Skeletal muscle cell (primary cell): ENCODE measurements at places on chromosomes 13 and 19.

DNA sequence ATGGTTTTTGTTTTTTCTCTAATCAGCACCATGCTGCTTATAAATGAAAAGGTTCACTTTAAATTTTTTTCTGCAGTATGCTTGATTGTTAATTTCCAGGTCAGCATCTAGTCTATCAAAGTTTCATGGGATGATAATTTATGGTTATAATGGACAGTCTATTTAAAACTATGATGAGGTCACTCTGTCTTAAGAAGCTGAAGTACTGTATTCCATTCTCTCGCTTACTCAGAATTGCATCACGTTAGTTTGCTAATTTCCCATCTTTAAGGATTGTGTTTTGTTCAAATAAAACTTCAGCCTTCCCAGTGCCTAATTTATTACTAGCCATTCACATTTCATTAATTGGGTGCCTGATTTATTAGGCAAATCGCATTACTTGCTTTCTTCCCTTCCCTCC is 94.3 kb downstream of the GPC6 start:
- peak; percentile 18 for DNase-seq

- peak; percentile 63 for DNase-seq
These were observed 846 bp upstream of the PRKACA start for GRCh38 chr19:14118165-14119051.

DNA sequence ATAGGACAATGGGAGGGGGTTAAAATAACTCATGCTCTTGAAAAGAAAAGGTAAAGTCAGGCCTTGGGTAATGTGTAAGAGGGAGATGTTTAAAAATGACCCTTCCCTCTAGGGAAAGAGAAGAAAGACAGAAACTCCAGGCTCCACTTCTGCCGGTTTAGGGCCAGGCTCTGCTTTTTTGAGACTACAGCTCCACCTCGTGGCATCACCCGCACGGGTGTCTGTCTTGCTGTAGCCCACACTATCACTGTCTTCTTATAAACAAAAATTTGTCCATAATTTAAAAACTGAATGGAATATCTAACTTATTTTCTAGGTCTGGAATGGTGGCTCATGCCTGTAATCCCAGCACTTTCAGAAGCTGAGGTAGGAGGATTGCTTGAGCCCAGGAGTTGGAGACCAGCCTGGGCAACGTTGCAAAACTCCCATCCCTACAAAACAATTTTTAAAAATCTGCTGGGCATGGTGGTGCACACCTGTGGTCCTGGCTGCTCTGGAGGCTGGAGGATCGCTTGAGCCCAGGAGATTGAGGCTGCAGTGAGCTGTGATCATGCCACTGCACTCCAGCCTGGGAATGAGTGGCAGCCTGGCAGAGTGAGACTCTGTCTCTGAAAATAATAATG is 65.1 kb upstream of the GTF3A start:
- DNase-seq, result no peak

DNA sequence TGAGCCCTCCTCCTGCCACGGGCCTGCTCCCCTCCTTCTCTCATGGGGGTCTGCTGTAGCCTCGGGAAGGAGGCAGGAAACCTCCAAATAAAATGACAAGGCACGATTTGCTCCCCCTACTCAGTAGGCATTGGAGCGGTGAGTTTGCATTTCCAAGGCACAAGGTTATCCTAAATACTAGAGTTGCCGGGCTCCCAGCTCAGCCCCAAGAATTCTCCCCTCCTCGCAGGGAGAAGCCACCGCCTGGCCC is 1.5 kb downstream of the CEBPA start:
- DNase-seq, result no peak

DNA sequence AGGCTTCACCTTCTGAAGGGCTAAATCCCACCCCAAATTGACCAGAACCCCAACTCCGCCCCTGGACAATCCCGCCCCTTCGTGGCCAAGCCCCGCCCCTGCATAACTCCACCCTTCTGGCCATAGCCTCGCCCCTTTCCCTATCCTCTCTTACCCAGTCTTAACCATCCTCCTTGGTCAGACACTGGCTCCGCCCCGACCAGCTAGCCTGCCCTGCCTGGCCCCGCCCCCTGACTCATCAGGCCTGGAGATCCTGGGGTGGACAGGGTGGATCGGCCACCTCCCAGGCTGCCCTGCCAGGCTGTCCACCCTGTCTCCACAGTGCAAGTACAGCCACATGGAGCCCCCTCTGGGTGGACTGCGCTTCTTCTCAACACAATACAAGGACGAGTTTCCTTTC is 8.0 kb upstream of the ZNF358 start:
- peak; percentile 41 for DNase-seq

GRCh38 chr19:16355293-16356043 is 30.8 kb downstream of the KLF2 start:
- DNase-seq, result no peak

DNA sequence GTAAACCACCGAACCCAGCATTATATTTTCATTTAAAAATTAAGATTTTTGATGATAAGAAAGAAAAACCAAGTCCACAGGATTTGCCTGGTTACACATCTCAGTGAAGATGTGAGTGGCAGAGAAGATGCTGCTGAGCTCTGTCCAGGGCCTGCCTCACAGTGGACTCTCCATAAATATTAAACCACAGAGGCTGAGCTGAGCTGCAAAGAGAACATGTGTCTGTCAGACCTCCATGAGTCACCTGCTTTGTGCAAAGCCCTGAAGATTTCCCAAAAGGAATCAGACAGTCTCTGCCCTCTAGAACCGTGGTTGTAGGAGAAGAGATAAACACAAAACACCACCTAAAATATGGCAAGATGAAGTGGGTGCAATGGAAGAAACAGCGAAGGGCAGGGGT is 127.2 kb upstream of the TSC22D1 start:
- DNase-seq, result peak; percentile 49

DNA sequence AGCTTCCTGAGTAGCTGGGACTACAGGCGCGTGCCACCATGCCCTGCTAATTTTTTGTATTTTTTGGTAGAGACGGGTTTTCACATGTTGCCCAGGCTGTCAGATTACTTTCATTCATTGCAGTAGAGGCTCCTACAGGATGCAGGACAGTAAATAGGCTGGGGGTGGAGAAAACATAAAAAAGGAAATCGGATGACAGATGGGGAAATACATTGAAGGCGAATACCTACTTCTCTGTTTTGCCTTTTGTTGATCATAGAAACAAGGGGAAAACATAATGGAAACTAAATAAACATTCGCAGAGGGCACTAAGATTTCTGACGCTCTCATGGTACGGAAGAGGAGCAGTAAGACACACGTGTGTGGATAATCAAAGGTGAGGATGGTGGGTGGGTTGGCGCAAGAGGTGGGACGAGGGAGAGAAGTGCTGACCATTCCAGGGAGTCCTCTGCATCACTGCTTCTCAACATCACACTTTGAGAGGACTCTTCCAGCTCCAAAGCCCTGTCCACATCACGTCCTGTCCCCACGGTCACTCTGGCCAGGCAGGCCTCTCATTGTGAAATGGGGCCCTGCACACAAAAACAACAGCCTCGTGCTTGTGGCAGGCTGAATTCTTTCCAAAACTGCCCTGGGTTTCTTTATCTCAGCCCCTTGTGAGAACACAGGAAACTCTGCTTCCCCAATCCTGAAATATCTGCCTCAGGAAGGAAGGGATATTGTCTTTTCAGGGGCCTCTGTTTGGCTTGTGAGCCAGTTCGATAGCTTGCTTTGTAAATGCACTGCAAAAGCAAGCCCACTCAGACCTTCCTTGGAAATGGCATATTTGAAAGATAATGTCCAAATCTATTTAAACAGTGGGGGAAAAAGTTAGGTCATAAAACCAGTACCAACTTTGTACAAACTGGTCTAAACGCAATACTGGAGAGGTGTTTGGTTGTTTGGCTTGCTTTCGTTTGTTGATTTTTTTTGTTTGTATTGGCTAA is 188.5 kb downstream of the FOXO1 start:
- DNase-seq, result no peak

GRCh38 chr19:662207-662961 is 630 bp downstream of the RNF126 start:
- no peak for DNase-seq

GRCh38 chr19:8116437-8117293 is 32.7 kb downstream of the FBN3 start:
- DNase-seq, result no peak

DNA sequence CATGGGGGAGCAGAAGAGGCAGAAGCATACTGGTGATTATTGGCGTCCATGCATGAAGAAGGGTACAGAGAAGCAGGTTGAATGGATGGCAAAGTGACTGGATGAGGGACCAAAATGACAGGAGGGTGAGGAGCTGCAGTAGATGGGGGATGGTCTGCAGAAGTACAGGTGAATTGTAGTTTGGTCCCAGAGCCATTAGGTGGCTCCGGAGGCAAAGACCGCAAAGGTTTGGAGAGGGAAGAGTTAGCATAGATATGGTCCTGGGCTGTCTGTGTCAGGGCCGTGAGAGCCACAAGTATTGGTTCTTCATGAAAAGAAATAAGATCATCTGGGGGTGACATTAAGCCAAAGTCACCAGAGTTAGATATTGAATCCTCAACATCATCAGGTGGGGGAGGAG is 59.0 kb upstream of the ZNF726 start:
- no peak for DNase-seq

DNA sequence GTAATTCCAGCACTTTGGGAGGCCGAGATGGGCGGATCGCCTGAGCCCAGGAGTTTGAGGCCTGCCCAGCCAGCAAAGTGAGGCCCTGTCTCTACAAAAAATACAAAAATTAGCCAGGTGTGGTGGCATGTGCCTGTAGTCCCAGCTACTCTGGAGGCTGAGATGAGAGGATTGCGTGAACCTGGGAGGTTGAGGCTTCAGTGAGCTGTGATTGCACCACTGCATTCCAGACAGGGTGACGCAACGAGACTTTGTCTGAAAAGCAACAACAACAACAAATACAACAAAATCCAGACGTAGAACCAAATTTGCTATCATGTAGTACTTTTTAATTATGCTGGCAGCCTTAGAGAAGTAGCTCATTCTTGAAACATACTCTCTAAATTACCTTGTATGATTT is 277.1 kb downstream of the KLF5 start:
- DNase-seq, result no peak

DNA sequence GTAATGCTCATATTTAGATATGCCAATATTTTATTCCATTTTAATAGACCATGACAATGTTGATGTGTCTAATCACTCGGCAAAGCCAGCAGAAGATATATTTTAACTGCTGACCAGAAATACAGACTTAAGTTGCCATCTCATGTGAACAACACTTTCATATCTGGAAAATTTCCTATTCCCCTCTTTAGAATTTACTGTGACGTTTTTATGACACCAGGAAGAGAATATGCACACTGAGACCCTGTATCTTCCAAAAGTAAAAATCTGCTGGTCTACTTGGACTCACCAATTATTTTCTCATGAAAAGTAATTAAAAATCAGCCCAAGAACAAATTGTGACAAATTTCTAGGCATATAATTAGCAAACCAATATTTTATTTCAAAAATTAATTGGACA is 2.1 kb downstream of the PROSER1 start:
- DNase-seq, result no peak

- peak; percentile 76 for DNase-seq
These were observed 27.2 kb downstream of the WASF3 start for GRCh38 chr13:26584713-26585112.

GRCh38 chr19:570251-570686 is 2.1 kb upstream of the BSG start:
- no peak for DNase-seq

DNA sequence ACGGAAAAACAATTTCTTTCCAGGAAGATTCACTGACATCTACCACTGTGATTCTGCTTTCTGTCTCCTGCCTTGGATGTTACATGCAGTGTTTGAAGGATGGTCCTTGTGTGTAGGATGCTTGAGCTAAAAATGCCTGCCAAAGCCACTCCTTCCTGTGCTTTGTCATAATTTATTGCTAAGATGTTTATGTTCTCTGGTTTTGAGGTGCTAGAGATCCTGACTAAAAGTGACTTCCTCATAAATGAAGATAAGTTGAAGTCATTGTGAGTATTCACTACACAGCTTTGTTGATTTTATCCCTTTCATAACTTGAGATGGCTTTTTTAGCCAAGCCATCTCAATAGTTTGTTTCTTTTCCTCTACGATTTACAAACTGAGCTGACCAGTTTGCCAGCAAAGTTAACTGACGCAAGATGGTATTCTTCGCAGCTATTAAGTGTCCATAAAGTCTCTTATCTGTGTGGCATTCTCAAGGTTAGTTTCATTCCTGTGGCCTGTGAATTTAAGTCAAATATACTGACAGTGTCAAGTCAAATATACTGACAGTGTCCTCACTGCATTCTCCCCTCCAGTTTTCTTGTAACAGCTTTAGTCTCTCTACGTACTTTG is 15.7 kb upstream of the FBXL3 start:
- no peak for DNase-seq

DNA sequence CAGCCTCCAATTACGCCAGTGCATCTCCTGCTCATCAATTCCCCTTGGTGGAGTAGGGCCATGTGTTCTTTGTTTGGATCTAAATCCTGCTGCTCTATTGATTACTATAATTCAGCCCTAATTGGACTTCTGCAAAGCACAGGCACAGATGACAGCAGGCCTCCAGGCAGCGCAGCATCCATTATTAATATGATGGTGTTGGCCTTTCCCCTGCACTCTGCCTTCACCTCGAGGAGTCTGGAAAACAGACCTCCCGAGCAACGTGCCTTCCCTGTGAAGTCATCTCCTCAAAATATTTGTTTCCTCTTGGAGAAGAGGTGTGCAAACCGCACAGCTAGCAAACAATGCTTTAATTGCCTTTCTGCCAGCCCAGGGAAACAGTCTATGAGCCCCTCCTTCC is 92.5 kb downstream of the UQCRFS1 start:
- no peak for DNase-seq

DNA sequence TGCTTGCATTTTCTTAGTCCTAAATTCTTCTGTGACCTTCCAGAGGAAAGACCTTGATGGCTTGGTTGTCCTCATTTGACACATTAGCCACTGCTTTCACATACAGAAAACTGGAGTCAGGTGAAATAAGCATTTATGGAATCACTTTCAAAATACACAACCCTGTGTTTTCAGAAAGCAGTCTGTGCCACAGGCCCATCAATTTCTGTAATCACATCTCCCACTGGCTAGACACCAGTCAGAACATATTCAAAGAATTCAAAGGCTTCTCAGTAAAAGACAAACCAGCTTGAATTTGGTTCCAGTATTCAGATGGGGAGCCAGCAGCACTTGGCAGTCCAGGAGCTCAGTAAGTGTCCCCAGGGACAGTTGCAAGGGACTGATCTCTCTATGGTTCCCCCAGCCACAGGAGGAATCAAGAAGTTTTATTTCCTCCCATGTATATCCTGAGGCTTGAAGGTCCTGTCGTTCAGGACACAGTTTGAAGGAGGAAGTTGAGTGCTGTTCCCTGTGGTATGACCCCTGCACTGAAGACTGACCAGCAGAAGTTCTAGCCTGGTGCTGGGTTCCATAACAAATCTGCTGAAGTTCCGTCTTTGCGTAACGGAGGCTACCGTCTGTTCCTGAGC is 214.3 kb downstream of the FOXO1 start:
- DNase-seq, result no peak

DNA sequence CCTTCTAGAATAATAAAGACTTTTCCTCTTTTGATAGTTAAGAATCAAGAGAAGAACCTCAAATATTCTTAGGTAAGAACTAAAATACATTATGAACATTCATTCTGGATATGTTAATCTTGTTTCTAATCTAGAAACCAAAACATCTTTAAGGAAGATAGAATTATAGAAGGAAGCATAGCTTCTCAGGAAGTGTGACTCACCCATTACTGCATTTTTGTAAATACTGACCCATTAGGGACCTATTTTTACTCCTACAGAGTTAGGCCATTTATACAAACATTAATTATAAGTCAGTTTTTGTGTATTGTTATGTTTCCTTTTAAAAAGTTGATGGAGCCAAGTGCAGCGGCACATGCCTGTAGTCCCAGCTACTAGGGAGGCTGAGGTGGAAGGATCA is 147.1 kb downstream of the NUFIP1 start:
- no peak for DNase-seq

GRCh38 chr13:99528547-99528946 is 27.3 kb downstream of the TM9SF2 start:
- DNase-seq, result no peak

- no peak for DNase-seq
These were observed 34.5 kb downstream of the MYO9B start for GRCh38 chr19:17109962-17110598.
